SW480 (cell line): ENCODE measurements at places on chromosomes 7 and 10.

- no peak for DNase-seq
Measured at GRCh38 chr7:117148971-117149370, 173.9 kb downstream of the WNT2 start.

- DNase-seq = no peak
Measured at GRCh38 chr10:43772171-43772570, 123.5 kb upstream of the ZNF32 start.

DNA sequence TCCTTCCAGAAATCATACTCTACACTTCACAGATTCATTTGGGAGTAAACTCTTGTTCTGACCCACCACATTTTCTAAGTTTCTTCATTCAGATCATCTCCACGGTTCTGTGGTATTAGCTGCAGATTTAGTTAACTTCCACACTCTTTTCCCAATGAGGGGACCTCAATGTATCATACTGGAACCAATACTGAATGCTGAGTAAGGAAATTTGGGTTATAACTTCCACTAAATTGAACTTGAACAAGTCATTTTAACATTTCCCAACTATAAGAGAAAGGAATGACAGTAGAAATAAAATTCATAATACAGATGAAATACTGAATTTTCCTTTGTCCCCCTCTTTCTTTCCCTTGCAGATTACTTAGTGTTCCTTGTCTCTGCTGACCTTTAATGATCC lies 131.4 kb downstream of the VPS41 start:
- no peak for DNase-seq

- DNase-seq = peak; percentile 80
Measured at GRCh38 chr7:1197997-1198625, 34.6 kb upstream of the UNCX start.

- DNase-seq = no peak
Measured at GRCh38 chr10:19713800-19714525, 102.3 kb upstream of the PLXDC2 start.

- no peak for DNase-seq
Measured at GRCh38 chr10:8247191-8247590, 192.7 kb downstream of the GATA3 start.

DNA sequence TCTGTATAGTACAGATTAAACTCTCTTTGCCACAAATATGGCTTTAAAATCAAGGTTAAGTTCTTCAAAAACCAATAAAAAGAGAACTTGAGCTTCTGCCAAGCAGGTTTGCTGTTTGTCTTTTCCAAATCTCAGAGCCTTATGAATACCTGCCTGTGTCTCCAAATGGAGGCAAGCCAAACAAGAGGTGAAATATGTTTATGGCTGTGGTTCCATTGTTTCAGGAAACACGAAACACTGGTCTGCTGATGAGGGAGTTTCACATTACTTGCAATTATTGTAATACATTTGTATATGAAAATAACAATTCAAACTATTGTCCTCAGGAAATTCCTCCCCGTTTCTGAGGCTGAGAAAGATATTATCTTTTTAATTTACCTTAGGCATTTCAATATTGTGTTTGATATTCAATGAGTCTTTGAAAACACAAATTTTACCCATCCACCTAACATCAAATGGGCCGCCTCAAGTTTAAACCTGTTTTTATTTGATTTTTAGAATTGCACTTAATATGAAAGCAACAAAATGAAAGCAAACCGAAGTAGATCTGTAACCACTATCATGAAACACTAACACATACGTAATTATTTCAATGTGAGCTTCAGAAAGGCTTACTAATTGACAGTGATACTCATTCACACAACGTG lies 359.3 kb downstream of the HGF start:
- DNase-seq = no peak

DNA sequence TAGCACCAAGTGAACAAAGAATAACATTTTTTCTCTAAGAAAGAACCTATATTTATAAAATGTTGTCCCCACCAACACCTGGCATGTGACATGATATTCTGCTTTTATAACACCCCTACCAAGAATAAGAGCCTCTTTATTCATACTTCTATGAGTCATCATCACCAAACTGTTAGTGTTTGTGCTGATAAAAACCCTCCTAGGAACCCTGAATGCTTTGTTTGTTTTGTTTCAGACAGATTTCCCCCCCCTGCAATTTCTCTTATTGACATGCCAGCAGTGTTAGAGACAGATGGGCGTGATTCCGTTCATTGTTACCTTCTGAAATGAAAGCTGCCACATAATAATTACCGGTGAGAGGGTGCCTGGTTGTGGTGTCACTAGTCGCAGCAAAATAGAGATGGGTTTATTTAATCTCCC lies 651.1 kb downstream of the SORCS1 start:
- DNase-seq = peak; percentile 89

DNA sequence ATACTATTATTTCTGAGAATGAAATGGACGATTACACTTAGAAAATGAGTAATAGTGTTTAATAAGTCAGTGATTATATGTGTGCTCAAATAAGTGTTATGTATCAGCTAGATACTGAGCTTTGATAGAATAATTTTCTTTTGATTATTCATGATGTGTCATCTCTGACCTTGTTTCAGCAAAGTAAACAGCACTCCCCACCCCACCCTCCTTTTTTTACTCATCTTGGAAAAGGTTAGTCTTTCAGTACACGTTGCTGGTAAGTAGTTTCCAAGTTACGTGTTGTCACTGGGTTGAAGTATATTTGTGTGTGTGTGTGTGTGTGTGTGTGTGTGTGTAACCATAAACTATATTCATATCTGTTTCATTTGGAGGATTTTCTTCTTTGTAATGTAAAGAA lies 84.1 kb downstream of the GNAI1 start:
- DNase-seq = peak; percentile 81

DNA sequence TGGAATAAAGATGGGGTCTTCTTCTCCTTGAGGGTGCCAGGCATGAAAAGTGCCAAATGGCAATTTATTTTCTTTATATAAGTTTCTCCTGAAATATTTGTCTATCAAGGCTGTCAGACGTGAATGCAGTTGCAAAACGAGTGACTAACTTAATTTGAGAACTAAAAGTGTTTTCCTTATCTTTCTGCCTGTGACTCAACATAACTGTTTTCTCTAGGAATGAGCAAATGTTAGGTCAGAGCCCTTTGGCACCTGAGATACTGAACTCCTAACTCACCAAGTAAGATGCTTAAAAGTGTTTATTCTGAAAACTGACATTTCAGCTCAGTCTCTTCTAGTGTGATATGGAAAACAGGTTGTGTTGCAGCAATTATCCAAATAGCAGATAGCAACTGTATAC lies 197.0 kb downstream of the STK31 start:
- no peak for DNase-seq

DNA sequence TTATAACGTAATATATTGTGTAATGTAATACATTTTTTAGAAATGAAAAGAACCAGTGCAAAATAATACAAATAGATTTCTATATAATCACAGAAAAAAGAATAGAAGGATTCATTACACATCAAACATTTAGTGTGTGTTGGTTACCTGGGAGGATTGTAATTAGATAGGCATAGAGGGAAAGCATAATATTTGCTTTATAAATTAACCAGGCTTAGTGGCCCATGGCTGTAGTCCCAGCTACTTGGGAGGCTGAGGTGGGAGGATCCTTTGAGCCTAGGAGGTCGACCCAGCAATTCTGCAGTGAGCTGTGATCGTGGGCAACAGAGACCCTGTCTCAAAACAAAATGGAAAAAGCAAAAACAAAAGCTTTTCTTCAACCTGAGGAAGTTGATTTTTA lies 5.0 kb upstream of the CNOT4 start:
- DNase-seq = no peak

- no peak for DNase-seq
Measured at GRCh38 chr10:72270607-72271281, 3.0 kb upstream of the DDIT4 start.

GRCh38 chr10:97718659-97719142 lies 5.2 kb downstream of the MARVELD1 start:
- DNase-seq = peak; percentile 94

DNA sequence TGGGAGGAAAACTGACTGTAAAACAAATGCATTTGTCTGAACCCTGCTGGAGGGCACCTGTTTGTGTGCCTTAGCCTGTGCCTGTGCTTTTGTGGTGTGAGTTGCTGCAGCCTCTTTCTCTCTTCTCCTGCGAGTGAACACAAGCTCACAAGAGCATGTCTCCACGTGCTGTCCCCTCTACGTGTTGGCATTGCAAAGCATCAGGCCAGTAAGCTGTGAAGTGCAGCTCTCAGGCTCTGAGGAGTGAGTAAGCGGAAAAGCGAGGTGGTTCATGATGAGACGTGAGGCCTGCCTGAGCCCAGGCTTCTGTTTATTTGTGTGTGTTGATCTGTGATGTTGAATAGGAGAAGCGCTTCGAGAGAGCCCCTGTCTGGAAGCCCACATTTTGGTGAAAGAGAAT lies 85.6 kb upstream of the PDCD4 start:
- no peak for DNase-seq

GRCh38 chr7:2005786-2006185 lies 227.0 kb downstream of the MAD1L1 start:
- no peak for DNase-seq

DNA sequence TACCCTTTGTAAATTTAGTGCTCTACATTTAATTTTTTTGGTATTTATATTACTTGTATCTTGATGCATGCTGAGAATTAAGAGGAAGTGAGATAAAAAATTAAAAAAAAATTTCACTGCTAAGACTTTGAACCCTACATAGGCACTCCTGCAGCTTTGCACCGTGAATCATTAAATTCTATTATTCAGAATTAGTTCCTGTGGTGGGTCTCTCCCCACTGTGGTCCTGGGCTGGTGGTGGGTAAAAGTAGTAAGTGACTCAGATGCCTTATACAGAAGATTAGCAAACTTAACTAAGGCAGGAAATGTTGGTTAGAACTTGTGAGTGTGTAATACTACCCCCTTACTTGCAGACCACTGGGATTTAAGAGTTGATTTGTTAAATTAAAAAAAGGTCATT lies 72.6 kb downstream of the AP3M1 start:
- DNase-seq = no peak

DNA sequence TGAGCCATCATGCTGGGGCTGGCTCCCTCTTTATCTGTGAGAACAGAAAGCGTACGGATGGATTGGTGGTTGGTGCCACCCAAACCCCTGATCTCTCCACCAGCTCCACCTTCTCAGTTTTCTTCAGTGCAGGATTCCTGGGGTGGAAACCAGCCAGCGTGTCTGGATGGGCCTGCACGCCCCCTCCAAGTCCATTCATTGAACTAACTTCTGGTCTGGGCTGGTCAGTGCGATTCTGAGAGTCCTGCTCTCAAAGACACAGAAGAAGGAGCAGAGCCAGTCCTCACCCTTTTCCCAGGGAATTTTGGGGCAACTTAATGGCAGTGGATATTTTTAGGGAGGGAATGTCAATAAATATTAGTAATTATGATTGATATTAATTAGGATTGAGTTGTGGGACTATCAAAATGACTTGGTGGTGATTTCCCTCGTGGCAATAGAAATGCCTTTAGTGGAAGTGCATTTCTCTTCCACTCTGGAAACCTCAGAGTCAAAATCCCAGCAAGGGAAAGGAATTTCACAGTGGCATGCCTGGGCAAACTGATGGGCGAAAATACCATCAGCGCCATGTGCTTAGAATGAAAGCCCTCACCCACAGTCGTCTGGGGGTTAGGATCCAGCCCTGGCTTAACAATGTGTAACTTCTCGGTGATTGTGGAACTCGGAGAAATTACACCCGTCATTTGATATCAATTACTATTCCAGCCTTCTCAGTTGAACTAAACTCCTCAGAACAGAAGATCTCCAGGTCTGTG lies 69.3 kb upstream of the EEPD1 start:
- no peak for DNase-seq

DNA sequence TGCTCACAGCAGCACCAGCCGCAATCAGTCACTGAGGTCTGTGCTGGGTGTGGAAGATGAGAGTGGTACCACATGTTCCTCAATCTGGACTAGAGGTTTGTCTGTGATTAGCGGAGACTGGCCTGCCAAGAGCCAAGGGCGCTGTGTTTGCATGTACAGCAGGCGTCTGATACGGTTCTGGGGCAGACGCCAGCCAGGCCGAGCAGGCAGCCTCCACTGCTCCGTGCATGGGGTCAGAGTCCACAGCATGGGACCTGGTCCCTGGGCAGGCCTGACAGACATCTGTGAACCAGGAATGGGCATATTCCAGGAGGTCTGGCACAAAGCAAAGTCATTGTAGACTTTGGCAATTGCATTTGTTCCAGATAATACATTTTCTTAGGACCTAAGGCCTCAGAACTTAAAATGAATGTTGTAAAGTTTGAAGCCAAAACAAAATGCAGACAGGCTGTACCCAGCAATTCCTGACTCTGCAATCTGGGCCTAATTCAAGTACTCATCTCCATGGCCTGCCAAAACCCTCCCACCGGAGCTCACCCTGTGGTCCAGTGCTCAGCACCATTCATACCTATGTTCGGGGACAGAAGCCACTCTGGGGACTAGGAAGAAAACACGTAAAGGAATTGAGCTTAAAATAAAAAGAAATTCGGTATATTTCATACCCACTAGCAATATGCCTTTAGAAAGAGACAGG lies 50.0 kb upstream of the FAM20C start:
- no peak for DNase-seq

- DNase-seq = peak; percentile 66
Measured at GRCh38 chr7:77626586-77627308, 69.5 kb upstream of the RSBN1L start.

DNA sequence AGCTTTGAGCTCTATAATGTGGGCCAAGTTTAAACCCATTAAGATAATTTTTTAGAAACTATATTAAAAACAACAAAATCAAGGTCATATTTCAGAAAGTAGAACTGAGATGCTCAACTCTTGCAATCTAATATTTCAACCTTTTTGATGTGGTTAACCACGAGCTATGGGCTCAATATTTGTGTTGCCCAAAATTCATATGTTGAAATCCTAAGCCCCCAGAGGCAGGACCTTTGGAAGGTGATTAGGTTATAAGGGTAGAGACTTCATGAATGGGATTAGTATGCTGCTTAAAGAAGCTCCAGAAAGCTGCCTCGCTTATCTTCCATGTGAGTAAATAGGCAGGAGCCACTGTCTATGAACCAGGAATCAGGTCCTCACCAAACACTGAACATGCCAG lies 284.4 kb downstream of the CRPPA start:
- peak; percentile 25 for DNase-seq

- peak; percentile 91 for DNase-seq
Measured at GRCh38 chr7:75994388-75995051, at the start of gene TMEM120A. TSS of gene TMEM120A (minus strand) at chr7:75994595. CDS start at chr7:75994570, 25 bp downstream.

DNA sequence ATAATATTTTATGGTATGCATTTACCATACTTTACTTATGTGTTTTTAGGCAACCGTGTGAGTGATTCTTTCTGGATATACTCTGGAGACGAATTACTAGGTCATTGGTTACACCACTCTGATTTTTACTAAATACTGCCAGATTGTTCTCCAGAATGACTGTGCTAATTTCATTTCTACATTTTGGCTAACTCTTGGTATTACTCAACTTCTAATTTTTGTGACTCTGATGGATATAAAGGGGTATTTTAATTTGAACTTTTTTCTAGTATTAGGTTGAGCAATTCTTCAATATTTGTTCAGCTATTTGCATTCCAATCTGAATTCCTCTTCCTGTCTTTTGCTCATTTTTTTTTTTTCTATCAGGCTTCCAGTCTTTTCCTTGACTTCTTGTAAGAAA lies 223.6 kb downstream of the MDFIC start:
- DNase-seq = no peak
